ENCODE measurements at places on chromosomes 7 and 10. TPM values are rescaled to one million over a fixed set of nuclear protein-coding genes. Genes with fewer than 3 reads are reported as not detected.

Gene GIMAP5
- total RNA-seq, result 0.13 TPM

Gene FAM131B
- total RNA-seq, result 3.9 TPM

Gene ANLN
- total RNA-seq, result 31.0 TPM

Gene CTAGE8
- 0.26 TPM for total RNA-seq

Gene LRWD1
- total RNA-seq, result 17.0 TPM

Gene MMD2
- total RNA-seq, result not detected

Gene HOXA1
- 1.4 TPM for total RNA-seq

Gene HKDC1
- total RNA-seq, result 0.13 TPM

Gene EDRF1
- 17.6 TPM for total RNA-seq

Gene TRIM73
- 0.72 TPM for total RNA-seq

Gene LEP
- total RNA-seq, result not detected

Gene HOXA13
- not detected for total RNA-seq

Gene ATOH7
- total RNA-seq, result 0.48 TPM

Gene HSPB1
- total RNA-seq, result 451 TPM

Gene INA
- 1.1 TPM for total RNA-seq

Gene WASHC2A
- total RNA-seq, result 18.5 TPM

Gene CYP26C1
- 0.13 TPM for total RNA-seq

Gene NUDT1
- total RNA-seq, result 67.5 TPM

Gene PPP1R3C
- total RNA-seq, result 17.3 TPM

Gene PTPRZ1
- not detected for total RNA-seq

Gene OR6V1
- total RNA-seq, result not detected

Gene MRLN
- not detected for total RNA-seq
